ENCODE measurements at places on chromosomes 2 and 18.
A peak's percentile ranks its signal among the peaks of the same experiment; 100 is the strongest.

DNA sequence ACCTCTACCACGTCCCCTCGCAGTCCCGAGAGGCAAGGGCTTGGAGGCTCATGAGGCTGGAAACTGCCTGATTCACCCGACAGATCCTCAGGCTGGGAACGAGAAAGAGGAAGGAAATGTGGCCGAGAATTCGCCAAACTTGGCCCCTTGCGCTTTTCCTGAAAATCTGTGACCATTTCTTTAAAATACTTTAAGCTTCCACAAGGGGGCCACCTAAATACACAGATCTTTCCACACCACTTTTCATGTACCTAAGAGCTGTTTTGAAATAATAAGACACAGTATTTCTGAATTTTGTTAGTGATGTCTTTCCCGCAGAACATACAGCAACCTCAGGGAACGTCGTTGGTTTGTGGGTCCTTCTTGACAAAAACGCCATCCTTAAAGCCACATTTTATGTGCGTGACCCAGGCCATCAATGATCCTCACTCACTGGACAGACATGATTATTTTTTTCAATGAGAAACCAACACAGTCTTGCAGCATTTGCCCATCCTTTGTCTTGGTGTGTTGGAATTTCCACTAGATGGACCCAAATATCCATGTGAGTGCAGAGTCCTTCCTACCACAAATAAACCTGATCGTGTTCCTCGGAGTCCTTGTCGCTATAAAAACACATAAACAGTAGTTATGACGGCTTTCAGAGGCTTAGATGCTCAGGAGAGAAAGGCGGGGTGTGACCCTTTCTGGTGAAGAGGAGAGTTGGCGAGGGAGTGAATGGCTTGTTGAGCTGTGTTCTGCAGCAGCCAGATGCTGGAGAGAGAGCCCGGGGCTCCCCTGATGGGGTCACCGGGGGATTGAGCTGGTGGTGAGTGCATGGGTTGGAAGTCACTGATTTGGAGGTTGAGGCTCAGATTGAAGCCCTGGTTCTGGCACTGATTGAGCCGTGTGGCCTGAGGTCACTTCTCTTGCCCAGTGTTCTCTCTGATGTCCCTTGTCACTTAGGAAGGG lies 25.0 kb downstream of the DCDC2C start:
- DNase-seq = no peak

DNA sequence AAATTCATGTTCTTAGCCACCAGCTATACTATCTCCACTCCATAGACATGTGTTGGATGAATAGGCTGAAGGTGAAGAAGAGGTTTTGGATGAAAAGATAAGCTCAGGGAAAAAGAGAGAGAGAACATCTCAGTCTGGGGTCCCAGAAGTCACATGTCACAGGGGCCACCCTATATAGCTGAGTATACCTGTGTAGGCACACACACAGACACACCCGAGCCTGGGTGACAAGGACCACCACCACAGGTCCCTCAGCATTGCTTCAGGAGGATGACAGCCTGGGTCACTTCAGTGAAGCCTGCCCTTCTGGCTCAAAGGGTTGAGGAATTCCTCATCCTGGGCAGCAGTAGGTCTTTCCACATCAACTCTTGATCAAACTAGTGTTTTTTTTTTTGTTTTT lies 56.2 kb downstream of the POLR1A start:
- DNase-seq = no peak

DNA sequence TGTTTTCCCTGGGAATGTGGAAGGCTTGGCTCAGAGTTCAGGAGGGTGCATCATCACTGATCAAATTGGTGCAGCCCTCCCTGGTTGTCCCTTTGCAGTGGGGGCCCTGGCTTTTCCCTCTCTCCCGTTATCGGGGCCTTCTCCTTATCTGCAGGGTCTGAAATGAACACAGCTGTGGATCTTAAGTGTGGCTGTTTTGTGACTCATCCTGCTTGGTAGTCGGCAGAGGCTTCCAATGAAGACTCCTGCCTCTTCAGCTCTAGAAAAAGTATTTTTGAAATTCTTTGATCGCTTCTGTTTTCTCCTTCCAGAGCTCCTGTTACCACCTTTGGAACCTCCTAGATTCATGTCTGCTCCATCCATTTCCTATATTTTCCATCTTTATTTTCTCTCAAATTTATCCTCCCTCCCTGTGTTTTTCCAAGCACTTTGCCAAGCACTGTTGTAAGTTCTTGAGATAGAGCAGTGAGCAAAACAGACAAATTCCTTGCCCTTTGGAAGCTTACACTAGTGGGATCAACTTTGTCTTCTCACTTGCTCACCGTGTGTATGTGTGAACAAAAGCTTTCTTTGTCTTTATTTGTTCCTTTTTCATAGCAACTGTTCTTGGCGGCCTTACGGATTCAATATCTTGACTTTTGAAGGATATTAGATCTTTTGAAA lies 45.7 kb downstream of the RALB start:
- no peak for DNase-seq

GRCh38 chr2:88210132-88211002 lies 40.2 kb downstream of the THNSL2 start:
- no peak for DNase-seq

GRCh38 chr2:54752439-54752838 lies 29.0 kb downstream of the EML6 start:
- no peak for DNase-seq

DNA sequence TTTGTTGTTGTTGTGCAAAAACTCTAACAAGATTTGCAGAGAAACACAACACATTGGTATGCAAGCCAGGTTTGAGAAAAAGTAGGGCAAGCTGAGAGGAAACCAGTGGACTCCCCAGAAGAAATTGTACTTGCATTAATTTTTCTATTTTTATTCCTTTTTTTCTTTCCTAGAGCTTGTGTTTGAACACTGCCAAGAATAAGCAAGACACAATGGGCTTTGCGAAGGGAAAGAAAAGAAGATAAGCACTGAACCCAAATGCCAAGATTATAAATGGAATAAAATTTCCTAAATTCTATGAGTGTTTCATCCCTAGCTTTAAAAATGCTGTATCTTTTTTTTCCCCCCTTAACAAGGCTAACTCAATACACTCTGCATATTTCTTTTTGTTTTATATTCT lies 17.0 kb upstream of the CYTIP start:
- no peak for DNase-seq

DNA sequence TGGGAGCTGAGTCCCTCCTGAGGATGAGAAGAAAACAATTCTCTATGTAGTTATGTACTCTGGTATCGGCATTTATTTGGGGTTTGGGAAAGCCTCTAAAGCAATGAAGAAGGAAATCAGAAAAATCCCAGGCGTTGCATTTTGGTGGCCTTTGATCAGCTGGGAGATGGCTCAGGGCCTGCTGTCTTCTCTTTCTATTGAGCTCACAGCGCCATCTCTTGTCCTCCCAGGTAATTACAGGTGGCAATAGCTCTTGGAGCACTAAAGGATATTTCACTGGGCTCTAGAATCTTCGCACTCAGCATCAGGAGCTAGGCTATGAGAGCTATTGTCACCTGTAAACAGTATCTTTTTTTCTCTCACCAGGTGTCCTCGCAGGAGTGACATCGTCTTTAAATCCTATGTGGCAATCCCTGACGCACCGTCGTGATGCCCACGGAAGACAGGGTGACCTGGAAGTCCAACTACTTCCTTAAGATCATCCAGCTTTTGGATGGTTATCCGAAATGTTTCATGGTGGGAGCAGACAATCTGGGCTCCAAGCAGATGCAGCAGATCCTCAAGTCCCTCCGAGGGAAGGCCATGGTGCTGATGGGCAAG lies 76.1 kb upstream of the PMAIP1 start:
- DNase-seq = peak; percentile 61

- DNase-seq = no peak
Measured at GRCh38 chr18:13568443-13569392, 157.6 kb downstream of the FAM210A start.

DNA sequence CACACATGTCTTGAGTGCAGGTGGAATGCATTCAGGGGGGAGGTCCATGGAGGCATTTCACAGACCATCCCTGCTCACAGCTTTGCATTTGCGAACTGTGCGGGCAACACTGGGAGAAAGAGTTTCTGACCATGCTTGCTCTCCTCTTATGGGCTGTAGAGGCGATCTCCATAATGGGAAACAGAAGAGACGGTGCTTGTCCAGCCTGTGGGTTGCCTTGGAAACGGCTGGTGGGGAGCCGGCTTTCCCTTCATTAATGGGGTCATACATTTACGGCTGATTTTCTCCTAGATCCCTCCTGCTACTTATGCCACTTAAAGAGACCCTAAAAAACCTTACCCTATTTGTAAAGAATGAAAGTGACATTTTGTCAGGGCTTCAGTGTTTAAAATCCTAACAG lies 147.4 kb downstream of the SOX11 start:
- no peak for DNase-seq

DNA sequence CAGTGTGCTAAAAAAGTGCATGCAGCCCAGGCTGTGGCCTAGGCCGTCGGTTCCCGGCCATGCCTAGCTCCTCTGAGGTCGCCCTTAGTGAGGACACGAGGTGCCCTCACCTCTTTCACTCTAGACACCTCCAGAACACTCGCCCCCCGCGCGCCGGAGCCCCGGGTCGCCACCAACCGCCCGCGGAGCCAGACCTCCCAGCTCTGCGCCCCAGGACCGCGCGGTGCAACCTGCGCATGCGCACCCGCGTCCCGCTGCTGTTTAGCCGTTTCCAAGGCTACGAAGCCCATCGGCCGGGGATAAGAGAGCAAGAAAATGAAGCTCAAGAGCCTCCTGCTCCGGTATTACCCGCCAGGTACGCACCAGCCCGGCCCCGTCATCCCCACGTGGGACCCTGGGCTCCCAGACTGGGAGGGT lies at the start of gene DAW1:
TSS of gene DAW1 (plus strand) at position 257 of the 417 bp plus-strand sequence. CDS start at position 316, 59 bp downstream.
- DNase-seq = no peak

DNA sequence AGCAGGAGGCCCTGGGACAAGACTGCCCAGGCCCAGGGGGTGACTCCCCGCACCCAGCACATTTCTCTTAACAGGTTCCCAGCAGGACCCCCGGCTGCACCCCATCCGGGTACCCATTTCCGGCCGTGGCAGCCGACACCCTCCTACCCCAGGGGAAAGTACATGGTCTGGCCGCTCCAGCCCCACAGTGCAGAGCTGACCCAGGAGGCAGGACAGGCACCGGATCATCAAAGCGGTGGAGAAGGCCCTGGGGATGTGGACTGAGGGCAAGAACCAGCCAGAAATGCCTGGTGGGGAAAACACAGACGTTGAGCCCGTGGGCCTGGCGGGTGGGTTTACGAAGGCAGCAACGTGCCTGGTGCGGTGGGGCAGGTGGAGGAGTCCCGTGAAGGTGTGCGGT lies 79.5 kb upstream of the GPC1 start:
- DNase-seq = no peak

DNA sequence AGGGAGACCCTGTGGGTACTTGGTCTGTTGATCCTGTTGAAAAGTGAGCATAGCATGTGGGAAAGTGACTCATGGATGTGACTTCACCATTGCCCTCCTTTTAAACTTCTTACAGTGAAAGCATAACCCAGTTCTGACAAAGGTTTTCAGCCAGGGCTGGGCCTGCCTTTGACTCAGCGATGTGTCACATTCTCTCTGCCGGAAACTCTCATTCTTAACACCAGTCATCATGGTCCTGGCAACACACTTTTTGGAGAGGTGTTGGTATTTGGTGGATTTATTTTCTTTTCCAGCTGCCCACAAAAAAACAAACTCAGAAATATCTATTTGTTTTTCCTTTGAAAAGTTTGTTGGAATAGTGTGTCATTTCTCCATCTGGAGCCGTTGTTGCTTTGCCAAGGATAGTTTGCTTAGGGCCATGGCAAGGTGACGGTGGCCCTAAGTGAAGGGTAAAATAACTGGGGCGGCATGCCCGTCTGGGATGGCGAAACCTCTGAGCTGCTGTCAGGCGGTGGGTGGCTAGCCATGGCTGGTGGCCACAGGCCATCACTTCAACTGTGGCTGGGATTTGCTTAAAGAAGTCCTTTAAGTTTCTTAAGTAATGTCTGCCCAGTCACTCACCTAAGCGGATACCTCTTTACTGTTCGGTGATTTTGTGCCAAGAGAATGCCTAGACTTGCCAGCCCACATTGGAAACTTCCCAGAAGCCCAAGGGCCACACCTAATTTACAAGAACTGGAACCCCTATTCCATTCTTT lies 123.3 kb downstream of the LTBP1 start:
- no peak for DNase-seq

DNA sequence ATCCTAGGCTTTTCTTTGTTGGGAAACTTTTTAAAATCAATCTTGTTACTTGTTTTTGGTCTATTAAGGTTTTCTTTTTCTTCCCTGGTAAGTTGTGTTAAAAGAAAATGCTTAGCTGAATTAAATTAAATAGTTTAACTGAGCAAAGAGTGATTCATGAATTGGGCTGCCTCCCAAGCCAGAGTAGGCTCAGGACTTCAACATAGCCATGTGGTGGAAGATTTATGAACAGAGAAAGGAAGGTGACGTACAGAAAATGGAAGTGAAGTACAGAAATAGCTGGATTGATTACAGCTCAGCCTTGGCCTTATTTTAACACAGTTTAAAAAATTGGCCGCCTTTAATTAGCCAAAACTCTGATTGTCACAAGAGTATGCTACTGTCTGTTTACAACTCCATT lies 27.9 kb upstream of the GALNT5 start:
- DNase-seq = no peak

- no peak for DNase-seq
Measured at GRCh38 chr2:182241936-182242335, 184.9 kb downstream of the PDE1A start.

GRCh38 chr18:75548353-75548905 lies 120.9 kb upstream of the SMIM21 start:
- peak; percentile 39 for DNase-seq

- no peak for DNase-seq
Measured at GRCh38 chr2:241570961-241571581, 12.5 kb downstream of the BOK start.

- DNase-seq = no peak
Measured at GRCh38 chr2:30763151-30763660, 44.0 kb downstream of the CAPN13 start.

- DNase-seq = no peak
Measured at GRCh38 chr18:6835345-6835744, 105.8 kb downstream of the ARHGAP28 start.

- DNase-seq = no peak
Measured at GRCh38 chr18:22207021-22207758, 37.8 kb downstream of the GATA6 start.

- peak; percentile 19 for DNase-seq
Measured at GRCh38 chr2:23803965-23804542, 122.9 kb downstream of the ATAD2B start.

- DNase-seq = no peak
Measured at GRCh38 chr2:130827502-130828251, 9.0 kb upstream of the ARHGEF4 start.

Measured in HL-60 (cell line).